ENCODE measurements at places on chromosomes 4 and X. TPM values are rescaled to one million over a fixed set of nuclear protein-coding genes. Genes with fewer than 3 reads are reported as not detected.

RAB41 gene
- total RNA-seq, result not detected

TTC29 gene
- not detected for total RNA-seq

MAGEA9B gene
- total RNA-seq, result not detected

KLF8 gene
- total RNA-seq, result 12.1 TPM

CTAG1A gene
- total RNA-seq, result not detected

IL9R gene
- not detected for total RNA-seq

LRIT3 gene
- total RNA-seq, result 0.32 TPM

ALPK1 gene
- total RNA-seq, result 43.8 TPM

NXF2B gene
- not detected for total RNA-seq

NIPAL1 gene
- total RNA-seq, result 6.5 TPM

LDB2 gene
- total RNA-seq, result 33.9 TPM

SPANXA2 gene
- not detected for total RNA-seq

HTN3 gene
- not detected for total RNA-seq

ODAM gene
- total RNA-seq, result not detected

IL3RA gene
- 5.2 TPM for total RNA-seq

IRAK1 gene
- 85.3 TPM for total RNA-seq

TGIF2LX gene
- not detected for total RNA-seq

STK26 gene
- total RNA-seq, result 34.9 TPM

DUSP21 gene
- not detected for total RNA-seq

SERTM2 gene
- not detected for total RNA-seq

SPP1 gene
- total RNA-seq, result 8.7 TPM

UCP1 gene
- total RNA-seq, result 0.28 TPM

DGAT2L6 gene
- total RNA-seq, result not detected

HSFX2 gene
- not detected for total RNA-seq

NPFFR2 gene
- total RNA-seq, result not detected

SCML1 gene
- 17.3 TPM for total RNA-seq

CD38 gene
- total RNA-seq, result 13.9 TPM
